ENCODE measurements at places on chromosomes 12 and 14.
A peak's percentile ranks its signal among the peaks of the same experiment; 100 is the strongest.

- DNase-seq = no peak
Measured at GRCh38 chr12:20716037-20716436, 20.9 kb downstream of the SLCO1C1 start.

DNA sequence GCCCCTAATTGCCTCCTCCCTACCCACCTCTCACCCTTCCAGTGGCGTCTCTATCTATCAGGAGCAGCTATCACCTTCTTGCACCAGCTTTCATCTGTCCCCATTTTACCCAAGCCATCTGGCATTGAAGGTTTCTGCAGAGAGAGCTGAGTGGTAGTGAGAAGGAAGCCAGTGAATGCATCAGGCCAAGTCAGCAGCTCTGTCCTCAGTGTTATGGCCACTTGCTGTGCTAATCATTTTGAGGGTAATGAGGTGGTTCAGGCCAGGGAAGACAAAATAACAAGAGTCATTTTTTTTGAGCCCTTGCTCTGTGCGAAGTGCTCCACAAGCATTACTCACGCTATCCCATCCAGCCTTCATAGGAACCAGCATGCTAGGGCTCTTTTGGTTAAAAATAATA lies 164.7 kb downstream of the SUDS3 start:
- no peak for DNase-seq

DNA sequence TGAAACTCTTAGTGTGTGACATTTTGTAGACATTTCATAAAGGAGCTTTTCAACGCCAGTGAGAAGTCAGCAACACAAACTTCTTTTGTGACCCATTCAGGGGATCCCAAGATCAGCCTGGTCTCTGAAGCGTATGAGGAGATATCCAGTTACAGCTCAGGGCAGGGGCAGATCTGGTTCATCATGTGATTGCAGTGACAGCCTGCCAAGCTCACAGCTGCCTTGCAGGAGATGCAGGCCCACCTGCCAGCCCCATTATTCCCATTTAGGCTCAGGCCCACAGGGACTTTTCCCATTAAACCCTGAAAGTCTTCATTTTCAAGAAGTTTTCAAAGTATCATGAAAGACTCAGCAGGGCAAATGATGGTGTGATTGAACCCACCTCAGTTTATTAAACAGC lies 38.3 kb downstream of the SRGAP1 start:
- no peak for DNase-seq

DNA sequence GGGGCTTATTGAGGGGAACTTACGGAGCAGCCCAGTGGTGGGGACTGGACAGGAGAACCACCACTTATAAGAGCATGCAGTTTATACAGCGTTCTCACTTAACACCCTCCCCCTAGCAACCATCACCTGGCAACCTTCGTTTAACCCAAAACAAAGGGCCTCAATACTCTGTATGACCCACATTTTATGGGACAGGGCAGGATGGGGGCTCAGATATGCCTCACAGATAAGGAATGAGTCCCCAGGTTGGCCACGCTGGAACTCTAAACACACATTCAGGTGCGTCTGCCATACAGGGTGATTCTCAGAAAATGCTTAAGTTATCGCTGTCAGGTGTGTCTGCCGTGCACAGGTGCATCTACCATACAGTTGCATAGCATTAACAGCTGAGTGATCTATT lies 99.2 kb downstream of the GCH1 start:
- no peak for DNase-seq

DNA sequence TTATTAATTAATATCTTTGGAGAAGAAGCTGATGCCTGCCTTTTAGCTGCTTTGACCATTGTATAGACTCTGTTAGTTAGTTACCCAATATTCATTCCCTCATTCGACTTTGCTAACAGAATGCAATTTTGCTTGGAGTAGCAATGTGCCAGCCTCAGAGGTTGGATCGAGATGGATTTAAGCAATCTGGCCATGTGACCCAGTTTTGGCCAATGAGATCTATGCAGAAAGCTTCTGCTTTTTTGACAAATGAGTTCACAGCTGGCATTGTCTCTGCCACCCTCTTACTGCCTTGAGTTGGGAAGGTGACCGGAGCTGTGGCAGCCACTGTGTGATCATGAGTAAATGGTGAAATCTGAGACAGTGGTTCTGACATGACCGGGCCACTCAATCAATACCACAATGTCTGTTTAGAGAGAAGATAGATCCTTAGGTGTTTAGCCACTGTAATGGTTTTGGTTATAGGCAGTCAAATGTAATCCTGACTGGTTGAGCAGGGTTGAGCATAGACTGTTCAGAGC lies 74.9 kb upstream of the MED13L start:
- DNase-seq = no peak

GRCh38 chr12:65208964-65209654 lies 39.7 kb downstream of the LEMD3 start:
- no peak for DNase-seq

- no peak for DNase-seq
Measured at GRCh38 chr14:39217214-39217879, 16.4 kb upstream of the MIA2 start.

DNA sequence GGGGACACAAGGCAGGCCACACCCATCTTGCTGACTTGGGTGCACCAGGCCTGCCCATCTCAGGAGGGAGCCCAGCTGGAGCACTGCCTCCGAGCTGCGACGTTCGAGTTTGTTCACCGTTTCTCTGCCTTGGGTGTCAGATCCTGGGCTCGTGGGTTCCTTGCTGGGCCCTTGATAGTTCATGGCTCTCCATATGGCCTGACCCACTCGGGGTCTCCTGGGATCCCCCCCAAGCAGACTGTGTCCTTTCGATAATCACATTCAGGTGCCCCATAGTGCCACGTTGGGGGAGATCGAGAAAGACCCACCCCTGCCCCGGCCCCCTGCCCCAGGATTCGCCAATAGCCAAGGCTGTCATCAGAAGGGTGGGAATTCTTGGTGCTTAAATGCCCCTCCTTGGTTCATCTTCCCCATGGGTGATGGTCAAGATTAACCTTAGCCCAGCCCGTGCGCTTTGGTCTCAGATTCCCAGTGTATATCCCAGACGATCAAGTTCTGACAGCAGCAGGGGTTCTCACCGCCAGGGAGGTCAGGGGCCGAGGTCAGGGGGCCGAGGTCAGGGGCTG lies 7.4 kb downstream of the RFLNA start:
- DNase-seq = no peak

DNA sequence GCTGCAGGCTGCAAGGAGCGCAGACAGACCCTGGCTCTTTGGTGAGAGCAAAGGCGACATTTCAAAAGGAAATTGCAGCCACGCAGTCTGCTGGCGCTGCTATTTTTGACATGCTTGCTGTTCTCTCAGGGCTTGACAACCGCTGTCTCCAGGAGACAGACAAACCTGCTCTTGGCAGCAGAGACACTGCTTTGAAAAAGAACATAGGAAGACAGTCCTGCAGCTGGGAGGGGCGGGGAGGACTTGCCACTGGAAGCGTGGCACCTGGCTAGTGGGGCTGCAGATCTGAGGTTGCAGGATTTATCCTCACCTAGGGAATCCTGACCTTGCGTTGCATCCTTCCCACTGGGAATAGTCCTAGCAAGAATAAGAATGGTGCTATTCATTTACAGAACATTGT lies 91.8 kb upstream of the KCNA1 start:
- DNase-seq = no peak

- DNase-seq = no peak
Measured at GRCh38 chr12:129877411-129877810, 26.4 kb downstream of the TMEM132D start.

DNA sequence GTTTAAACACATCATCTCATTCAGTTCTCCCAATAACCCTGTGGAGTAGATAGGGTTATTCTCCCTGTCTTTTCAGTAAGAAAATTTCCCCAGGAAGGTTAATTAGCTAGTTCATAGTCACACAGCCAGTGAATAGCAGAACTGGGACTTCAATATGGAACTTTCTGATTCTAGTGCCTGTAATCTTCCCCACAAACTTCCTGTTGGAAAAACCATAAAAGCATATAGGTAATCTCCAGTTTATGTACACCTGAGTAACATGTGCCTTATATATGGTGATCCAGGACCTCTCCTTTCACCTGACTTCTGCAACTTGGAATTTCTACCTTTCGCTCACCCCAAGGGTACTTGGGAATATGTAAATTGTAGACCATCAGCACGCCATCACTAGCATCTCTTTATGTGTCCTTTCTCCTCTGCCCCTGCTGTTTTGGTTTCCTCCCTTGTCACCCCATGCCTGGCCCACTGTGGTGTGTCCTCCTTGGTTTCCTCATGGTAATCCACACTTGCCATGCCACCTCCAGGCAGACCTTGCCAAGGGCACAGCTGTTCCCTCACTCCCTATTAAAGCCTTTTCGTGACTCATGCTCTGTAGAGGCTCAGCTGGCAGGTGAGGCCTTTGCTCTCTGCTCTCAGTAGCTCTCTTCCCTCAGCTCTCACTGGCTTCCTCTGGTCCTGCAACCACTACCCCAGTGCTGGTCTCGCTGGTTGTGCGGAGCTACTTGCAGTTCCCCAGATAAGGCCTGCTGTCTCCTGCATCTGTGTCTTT lies 16.7 kb downstream of the TBC1D30 start:
- no peak for DNase-seq

DNA sequence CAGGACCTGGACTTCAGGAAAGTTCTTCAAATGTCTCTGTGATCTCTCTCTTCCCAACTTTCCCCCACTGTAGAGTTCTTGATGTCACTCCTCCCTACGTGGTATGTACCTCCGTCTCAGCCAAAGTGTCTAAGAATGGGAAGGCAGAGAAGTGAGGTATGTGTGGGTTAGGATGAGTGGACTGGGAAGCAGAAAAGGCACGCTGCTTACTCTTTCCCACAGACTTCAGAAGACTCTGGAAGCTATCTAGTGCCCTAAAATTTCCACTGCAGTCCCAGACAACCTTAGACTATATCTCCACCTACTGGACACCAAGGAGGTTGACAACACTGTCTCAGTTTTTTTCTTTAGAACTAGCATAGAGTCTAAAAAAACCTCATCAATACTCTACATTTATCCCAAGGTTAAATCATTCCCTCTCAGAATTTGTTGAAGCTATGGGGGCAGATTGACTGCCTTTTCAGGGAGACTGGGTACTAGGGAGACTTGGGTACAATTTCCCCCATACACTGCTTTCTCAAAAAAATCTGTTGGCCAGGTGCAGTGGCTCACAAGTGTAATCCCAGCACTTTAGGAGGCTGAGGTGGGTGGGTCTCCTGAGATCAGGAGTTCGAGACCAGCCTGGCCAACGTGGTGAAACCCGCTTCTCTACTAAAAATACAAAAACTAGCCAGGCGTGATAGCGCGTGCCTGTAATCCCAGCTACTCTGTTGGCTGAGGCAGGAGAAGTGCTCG lies 20.6 kb upstream of the ITGA5 start:
- DNase-seq = no peak

GRCh38 chr12:8058506-8058905 lies 7.7 kb downstream of the C3AR1 start:
- no peak for DNase-seq

DNA sequence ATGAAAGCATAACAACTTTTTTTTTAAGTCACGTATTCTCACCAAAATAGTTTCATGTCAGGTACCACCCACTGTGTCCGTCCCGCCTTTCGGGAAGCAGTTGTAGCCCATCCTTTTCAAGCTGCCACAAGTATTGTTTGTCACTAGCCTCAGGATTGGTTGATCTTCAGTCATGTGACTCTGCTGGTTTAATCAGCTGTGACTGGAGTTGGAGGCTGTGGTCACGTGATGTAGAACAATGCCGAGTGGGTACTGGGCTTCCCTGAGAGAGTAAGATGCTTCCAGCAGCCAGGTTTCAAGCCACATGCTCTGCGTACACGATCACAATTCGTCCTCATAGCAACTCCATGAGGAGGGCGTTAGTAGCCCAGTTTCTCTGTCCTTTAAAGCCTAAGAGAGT lies 83.0 kb upstream of the WSCD2 start:
- DNase-seq = no peak

- DNase-seq = peak; percentile 65
Measured at GRCh38 chr12:69154585-69155363, 84.6 kb upstream of the CPSF6 start.

DNA sequence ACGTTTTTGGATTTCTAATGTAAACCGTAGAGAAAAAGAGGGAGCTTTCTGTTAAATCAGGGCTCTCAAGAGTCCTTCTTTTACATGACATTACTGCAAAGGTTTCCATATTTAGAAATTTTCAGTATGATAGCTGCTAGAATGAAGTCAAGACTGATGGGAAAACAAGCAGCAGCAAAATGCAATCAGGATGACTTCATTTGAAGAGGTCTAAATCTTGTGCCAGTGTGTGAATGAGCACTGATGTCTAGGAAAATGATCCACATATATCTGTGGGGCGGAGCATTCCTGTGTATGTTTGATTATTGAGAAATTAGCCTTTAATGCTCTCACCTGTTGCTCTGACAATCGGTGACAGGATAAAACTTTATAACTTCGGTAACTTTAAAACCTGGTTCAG lies 73.6 kb downstream of the GRIP1 start:
- no peak for DNase-seq

DNA sequence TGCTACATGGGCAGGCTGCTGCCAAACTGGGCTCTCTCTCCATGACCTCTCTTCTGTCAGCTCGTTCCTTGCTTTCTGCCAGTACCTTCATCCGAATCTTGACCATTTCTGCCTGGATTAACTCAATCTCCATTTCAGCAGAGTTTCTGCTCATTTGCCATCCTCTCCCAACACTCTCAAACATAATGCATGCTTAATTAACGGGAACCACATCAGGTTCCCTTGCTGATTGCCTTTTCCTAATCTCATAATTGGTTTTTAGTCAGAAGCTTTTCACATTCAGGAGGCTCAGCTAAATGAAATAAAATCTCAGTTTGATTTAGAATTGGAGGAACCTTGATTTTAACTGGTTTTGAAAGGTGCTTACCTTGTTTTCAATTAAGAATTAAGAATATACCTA lies 127.3 kb downstream of the SLC5A8 start:
- DNase-seq = no peak

DNA sequence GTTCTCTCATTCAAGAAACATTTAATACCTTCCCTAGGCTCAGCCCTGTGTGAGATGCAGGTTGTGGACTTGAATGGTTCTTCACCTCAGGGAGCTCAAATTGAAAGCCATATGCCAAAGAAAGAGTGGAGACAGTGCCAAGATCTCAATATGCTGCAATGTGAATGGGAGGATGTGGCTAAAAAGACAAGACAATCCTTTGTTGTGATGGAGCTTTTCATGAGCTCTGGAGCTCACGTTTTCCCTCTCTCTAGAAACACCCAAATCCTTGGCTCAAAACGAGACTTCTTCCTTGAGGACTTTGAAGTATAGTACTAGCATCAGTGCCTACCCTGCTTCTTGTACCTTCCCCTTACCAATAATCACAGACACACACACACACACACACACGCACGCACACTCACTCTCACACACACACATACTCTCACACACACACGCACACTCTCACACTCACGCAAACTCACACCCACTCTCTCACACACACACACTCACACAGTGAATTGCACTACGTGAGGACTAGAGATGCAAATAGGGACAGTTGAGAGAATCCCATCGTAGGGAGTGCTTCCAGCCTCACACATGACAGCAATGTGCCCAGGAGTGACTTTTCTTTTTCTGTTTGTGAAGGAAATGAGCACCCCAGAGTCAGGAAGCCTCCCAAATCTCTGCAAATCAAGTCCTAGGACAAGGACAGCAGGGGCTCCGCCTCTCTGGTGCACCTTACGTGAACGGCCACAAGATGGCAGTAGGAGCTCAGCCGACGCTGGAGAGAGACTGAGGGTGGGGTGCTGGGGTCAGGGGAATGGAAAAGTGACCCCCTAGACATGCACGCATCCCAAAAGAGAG lies 231.4 kb downstream of the PCNX1 start:
- peak; percentile 19 for DNase-seq
